ENCODE measurements at places on chromosomes 5 and 9. TPM values are rescaled to one million over a fixed set of nuclear protein-coding genes. Genes with fewer than 3 reads are reported as not detected.
A peak's percentile ranks its signal among the peaks of the same experiment; 100 is the strongest.

Gene TOR4A
- 9.7 TPM for total RNA-seq

Gene SLC6A3
- total RNA-seq, result not detected

Gene C9orf57
- not detected for total RNA-seq

Gene MCC
- total RNA-seq, result 20.6 TPM

Gene SPATA6L
- total RNA-seq, result 0.28 TPM

Gene UBAP1
- total RNA-seq, result 30.6 TPM

Gene CARD6
- total RNA-seq, result 4.2 TPM

Gene CDX1
- 0.18 TPM for total RNA-seq

Gene GDF9
- 0.18 TPM for total RNA-seq

Gene TMEM252
- not detected for total RNA-seq

Gene FBXL7
- 4.4 TPM for total RNA-seq

Gene CCL27
- 0.18 TPM for total RNA-seq

Gene DDX4
- total RNA-seq, result not detected

Gene TAL2
- total RNA-seq, result not detected

Gene KCNV2
- total RNA-seq, result not detected

DNA sequence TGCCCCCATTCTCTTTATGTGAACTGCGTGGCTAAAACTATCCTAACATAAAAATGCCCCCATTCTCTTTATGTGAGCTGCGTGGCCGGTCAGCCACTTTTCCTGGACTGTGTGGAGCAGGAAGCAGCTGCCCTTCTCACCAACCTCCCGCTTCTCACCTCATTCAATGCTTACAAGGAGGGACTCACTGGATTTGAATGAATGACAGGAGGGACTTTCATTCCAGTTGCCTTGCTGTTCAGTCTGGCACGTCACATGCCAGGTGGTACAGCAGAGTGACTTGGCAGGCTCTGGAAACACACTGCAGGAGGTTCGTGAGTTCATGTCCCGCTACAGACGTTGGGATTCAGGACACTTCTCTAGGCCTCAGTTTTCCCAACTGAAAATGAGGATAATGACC, 60.2 kb upstream of the NFIL3 start:
- DNase-seq, result no peak
- no peak overlapping the region for H3K4me3 ChIP-seq
- no peaks in the 10 kb centered on the region for H3K27me3 ChIP-seq
- peaks cover 10% of the 10 kb centered on the region for H3K4me1 ChIP-seq
- no peaks in the 10 kb centered on the region for H3K36me3 ChIP-seq
- H3K27ac ChIP-seq, result no peak overlapping the region

GRCh38 chr5:25285136-25285535, 640.4 kb upstream of the CDH10 start:
- no peak overlapping the region for H3K27ac ChIP-seq
- DNase-seq, result no peak
- H3K27me3 ChIP-seq, result no peaks in the 10 kb centered on the region
- H3K4me3 ChIP-seq, result no peak overlapping the region
- no peaks in the 10 kb centered on the region for H3K4me1 ChIP-seq
- H3K36me3 ChIP-seq, result no peaks in the 10 kb centered on the region

- no peak overlapping the region for H3K4me3 ChIP-seq
- H3K4me1 ChIP-seq, result peaks cover 16% of the 10 kb centered on the region
- no peaks in the 10 kb centered on the region for H3K36me3 ChIP-seq
Measured at GRCh38 chr9:3960661-3961144, 339.2 kb downstream of the GLIS3 start.

DNA sequence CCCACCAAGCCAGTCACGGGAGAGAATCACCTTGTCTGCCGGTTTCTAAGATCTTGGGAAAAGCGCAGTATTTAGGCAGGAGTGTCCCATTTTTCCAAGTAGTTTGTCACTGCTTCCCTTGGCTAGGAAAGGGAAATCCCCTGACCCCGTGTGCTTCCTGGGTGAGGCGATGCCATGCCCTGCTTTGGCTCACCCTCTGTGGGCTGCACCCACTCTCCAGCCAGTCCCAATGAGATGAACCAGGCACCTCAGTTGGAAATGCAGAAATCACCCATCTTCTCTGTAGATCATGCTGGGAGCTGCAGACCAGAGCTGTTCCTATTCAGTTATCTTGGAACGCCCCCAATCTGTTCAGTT, 116.9 kb downstream of the RAB3C start:
- DNase-seq, result no peak
- no peak overlapping the region for H3K27ac ChIP-seq
- no peaks in the 10 kb centered on the region for H3K27me3 ChIP-seq
- no peaks in the 10 kb centered on the region for H3K36me3 ChIP-seq

DNA sequence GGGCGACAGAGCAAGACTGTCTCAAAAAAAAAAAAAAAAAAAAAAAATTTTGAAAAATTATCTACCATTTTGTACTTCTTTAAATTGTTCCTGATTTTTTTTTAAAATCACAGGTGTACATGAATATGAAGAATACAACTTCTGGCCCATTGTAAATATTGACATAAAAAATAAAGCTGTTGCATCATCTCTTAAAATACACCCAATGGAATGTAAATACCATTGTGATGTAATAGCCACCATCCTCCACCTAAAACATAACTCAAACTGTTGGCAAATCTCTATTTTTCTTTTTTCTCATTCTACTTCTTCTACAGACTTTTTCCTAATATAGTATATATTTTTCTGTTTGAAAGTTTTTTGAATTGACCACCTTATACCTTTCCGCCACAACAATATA, 61.0 kb upstream of the TEX48 start:
- peaks cover 2% of the 10 kb centered on the region for H3K27me3 ChIP-seq
- no peak overlapping the region for H3K27ac ChIP-seq
- H3K36me3 ChIP-seq, result no peaks in the 10 kb centered on the region
- no peak for DNase-seq
- no peaks in the 10 kb centered on the region for H3K4me1 ChIP-seq

GRCh38 chr5:93409691-93410090, 171.3 kb downstream of the NR2F1-AS1 start:
- H3K27ac ChIP-seq, result no peak overlapping the region
- no peak overlapping the region for H3K4me3 ChIP-seq
- H3K27me3 ChIP-seq, result no peaks in the 10 kb centered on the region
- DNase-seq, result no peak

DNA sequence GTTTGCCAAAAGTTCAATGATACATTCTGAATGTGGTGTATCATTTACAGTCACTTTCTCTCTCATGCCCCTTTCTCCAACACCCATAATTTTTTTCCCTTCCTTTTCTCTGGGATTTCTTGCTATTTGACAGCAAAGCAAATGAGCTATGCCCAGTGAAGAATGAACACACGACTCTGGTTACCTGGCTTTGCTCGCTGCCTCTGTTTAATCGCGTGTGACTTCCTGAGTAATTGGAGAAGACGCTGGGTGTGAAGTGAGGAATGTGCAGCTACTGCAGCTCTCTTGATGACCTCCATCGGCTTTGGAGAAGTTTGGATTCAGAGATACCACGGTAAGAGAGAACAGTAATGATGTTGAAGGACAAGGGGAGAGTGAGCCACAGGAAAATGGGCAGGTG, 651.8 kb downstream of the KIF4B start:
- no peaks in the 10 kb centered on the region for H3K36me3 ChIP-seq
- H3K27me3 ChIP-seq, result no peaks in the 10 kb centered on the region
- no peak overlapping the region for H3K4me3 ChIP-seq
- no peak for DNase-seq

GRCh38 chr9:127611603-127611898, 526 bp upstream of the STXBP1 start:
- peaks cover 11% of the 10 kb centered on the region for H3K4me1 ChIP-seq
- H3K27me3 ChIP-seq, result no peaks in the 10 kb centered on the region

- peaks cover 31% of the 10 kb centered on the region for H3K4me1 ChIP-seq
- no peak overlapping the region for H3K4me3 ChIP-seq
- DNase-seq, result peak; percentile 98
- H3K36me3 ChIP-seq, result peaks cover 23% of the 10 kb centered on the region
Measured at GRCh38 chr5:111735583-111736270, 21.3 kb downstream of the NREP start.

GRCh38 chr5:172605466-172605865, 35.6 kb upstream of the NEURL1B start:
- peaks cover 20% of the 10 kb centered on the region for H3K27me3 ChIP-seq
- peaks cover 5% of the 10 kb centered on the region for H3K4me1 ChIP-seq
- no peak for DNase-seq
- no peaks in the 10 kb centered on the region for H3K36me3 ChIP-seq

DNA sequence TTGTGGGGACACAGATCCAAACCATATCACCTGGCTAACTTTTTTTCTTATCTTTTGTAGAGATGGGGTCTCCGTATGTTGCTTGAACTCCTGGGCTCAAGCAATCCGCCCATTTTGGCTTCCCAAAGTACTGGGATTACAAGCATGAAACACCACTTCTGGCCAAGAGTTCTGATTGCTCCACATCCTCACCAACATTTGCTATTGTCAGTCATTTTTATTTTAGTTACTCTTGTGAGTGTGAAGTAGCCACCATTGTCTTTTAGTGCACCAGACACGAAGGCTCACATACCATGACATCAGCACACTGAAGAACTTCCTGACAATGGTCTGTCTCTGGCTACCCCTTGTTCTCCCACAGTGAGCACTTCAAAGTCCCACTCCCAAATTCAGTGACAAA, 17.3 kb downstream of the PLAC8L1 start:
- no peaks in the 10 kb centered on the region for H3K27me3 ChIP-seq
- DNase-seq, result no peak
- H3K4me1 ChIP-seq, result no peaks in the 10 kb centered on the region
- H3K36me3 ChIP-seq, result no peaks in the 10 kb centered on the region
- H3K27ac ChIP-seq, result no peak overlapping the region

- H3K4me1 ChIP-seq, result no peaks in the 10 kb centered on the region
- no peaks in the 10 kb centered on the region for H3K27me3 ChIP-seq
- no peak overlapping the region for H3K27ac ChIP-seq
- H3K36me3 ChIP-seq, result no peaks in the 10 kb centered on the region
- H3K4me3 ChIP-seq, result no peak overlapping the region
- DNase-seq, result peak; percentile 4
Measured at GRCh38 chr5:174229514-174230370, 184.2 kb downstream of the NSG2 start.

- no peaks in the 10 kb centered on the region for H3K27me3 ChIP-seq
- DNase-seq, result no peak
- no peak overlapping the region for H3K4me3 ChIP-seq
- H3K36me3 ChIP-seq, result no peaks in the 10 kb centered on the region
- no peak overlapping the region for H3K27ac ChIP-seq
Measured at GRCh38 chr5:139513852-139514485, 31.4 kb upstream of the STING1 start.

DNA sequence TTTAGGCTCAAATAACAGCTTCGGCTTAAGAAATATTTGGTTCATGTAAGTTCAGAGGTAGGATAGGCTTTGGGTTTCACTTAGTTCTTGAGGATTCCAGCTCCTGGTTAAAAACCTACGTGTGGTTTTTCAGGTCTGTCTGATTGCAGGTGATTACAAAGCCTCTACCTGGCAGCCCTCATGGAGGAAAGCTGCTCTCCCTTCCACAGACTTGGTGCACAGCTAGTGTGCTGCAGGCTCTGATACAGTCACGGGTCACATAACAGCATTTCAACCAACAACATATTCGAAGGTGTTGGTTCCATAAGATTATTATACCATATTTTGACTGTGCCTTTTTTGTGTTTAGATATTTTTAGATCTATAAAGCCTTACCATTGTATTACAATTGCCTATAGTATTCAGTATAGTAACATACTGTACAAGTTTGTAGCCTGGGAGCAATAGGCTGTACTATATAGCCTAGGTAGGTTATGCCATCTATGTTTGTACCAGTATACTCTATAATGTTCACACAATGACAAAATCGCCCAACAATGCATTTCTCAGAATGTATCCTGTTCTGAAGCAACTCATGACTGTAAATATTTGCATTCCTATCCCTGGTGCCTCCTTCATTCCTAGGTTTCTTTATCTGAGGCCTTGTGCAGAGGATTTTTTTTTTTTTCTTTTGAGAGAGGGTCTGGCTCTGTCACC, 8.0 kb upstream of the DCP2 start:
- H3K27ac ChIP-seq, result peak overlapping the region; percentile 80
- DNase-seq, result peak; percentile 68
- no peak overlapping the region for H3K4me3 ChIP-seq
- H3K27me3 ChIP-seq, result no peaks in the 10 kb centered on the region

DNA sequence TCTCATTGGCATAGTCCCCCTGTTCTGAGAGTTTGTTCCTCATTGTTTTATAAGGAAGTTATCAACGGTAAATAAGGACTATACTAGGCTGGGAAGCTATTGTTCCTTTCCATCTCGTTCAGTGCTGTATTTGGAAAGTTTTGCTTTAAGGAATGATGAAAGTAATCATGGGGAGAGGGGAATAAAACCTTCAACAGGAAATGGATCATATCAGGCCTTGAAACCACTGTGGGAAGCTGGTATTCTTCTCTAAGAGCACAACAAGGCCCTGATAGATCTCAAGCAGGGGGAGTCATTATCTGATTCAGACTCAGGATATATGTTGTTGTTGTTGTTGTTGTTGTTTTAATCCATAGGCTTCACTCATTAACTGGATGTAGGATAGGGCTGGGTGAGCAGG, 474.5 kb downstream of the ENC1 start:
- no peak overlapping the region for H3K4me3 ChIP-seq
- H3K27ac ChIP-seq, result no peak overlapping the region
- DNase-seq, result peak; percentile 37

DNA sequence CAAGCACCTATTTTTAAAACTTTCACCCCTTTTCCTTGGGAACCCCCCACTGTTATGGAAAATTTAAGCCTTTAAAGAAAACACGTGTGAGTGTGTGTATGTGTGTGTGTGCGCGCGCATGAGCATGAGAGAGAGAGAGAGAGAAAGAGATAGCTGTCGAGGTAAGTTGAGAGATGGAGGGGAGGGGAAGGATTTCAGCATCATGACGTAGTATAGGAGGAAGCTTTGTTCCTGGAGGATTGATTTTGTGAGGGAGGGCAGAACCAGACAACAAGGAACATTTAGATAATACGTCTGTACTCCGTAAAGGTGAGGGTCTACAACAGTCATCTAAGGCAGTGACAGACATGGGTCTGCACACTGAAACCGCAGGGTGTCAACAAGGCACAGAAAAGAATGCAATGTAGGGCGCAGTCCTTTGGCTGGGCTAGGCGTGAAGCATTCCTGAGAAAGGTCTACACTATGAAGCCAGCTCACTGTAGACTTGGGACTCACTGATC, 227.7 kb downstream of the SMARCA2 start:
- peaks cover 3% of the 10 kb centered on the region for H3K27me3 ChIP-seq
- DNase-seq, result no peak
- no peak overlapping the region for H3K4me3 ChIP-seq
- H3K36me3 ChIP-seq, result no peaks in the 10 kb centered on the region
- peaks cover 5% of the 10 kb centered on the region for H3K4me1 ChIP-seq

GRCh38 chr5:143413958-143414669, 10.6 kb upstream of the NR3C1 start:
- H3K36me3 ChIP-seq, result no peaks in the 10 kb centered on the region
- no peak for DNase-seq
- H3K4me3 ChIP-seq, result no peak overlapping the region
- no peaks in the 10 kb centered on the region for H3K27me3 ChIP-seq
- peaks cover 9% of the 10 kb centered on the region for H3K4me1 ChIP-seq

GRCh38 chr5:24177821-24178220, 467.0 kb downstream of the CDH10 start:
- no peak for DNase-seq
- H3K27me3 ChIP-seq, result no peaks in the 10 kb centered on the region
- no peak overlapping the region for H3K27ac ChIP-seq
- H3K4me1 ChIP-seq, result no peaks in the 10 kb centered on the region
- no peak overlapping the region for H3K4me3 ChIP-seq

GRCh38 chr9:137265496-137266161, 10.5 kb downstream of the NELFB start:
- no peaks in the 10 kb centered on the region for H3K27me3 ChIP-seq
- no peak overlapping the region for H3K4me3 ChIP-seq
- DNase-seq, result no peak
- no peak overlapping the region for H3K27ac ChIP-seq

Measured in IMR-90 (cell line).